ENCODE measurements at places on chromosomes 12 and 14.

DNA sequence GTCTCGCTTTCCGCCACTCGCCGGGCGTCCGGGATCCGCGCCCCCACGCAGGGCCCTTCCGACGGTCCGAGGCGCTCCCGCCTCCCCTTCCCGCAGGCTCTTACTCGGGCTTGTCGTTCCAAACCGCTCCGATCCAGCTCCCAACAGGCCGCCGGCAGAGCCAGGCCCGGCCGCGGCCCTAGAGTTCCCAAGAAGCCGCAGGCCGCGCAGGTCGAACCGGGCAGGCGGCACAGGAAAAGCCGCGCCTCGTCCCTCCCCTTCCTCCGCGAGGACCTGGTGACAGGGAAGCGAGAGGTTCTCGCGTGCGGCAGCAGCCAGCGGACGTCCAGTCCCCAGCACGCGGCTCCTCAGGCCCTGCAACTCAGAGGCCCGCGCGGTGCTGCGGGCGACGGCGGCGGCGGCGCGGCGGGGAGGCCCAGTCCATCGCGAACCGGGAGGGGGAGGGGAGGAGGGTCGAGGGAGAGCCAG, 272 bp downstream of the HECTD1 start:
- no peak for DNase-seq

DNA sequence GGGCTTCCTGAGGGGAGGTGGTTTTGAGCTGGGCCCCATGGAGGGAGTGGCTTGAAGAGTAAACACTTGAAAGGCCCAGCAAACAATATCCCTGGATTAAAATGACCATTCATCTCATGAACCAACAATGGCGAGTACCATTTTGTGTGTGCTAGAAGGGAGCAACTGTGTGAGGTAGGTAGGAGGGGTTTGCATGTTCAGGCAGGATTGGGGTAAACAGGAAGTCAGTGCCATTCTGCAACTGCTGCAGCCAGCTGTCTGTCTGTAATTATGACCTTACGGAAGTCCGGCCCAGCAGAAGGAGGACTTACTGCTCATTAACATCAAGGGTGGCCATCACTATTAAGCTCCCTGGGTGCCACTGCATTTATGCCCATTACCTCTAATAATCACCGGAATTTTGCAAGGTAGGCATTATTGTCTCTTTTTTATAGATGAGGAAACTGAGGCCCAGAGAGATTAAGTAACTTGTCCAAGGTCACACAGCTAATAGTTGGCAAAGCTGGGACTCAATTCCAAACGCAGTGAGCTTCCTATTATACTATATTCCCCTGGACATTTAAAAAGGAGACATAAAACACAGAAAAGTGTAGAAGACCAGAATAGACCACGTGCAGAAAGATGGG, 16.6 kb upstream of the IFI27L2 start:
- DNase-seq, result no peak

GRCh38 chr12:94799136-94799535, 148.8 kb upstream of the TMCC3 start:
- no peak for DNase-seq

- DNase-seq, result no peak
Measured at GRCh38 chr14:102947321-102948103, 25.0 kb downstream of the AMN start.

DNA sequence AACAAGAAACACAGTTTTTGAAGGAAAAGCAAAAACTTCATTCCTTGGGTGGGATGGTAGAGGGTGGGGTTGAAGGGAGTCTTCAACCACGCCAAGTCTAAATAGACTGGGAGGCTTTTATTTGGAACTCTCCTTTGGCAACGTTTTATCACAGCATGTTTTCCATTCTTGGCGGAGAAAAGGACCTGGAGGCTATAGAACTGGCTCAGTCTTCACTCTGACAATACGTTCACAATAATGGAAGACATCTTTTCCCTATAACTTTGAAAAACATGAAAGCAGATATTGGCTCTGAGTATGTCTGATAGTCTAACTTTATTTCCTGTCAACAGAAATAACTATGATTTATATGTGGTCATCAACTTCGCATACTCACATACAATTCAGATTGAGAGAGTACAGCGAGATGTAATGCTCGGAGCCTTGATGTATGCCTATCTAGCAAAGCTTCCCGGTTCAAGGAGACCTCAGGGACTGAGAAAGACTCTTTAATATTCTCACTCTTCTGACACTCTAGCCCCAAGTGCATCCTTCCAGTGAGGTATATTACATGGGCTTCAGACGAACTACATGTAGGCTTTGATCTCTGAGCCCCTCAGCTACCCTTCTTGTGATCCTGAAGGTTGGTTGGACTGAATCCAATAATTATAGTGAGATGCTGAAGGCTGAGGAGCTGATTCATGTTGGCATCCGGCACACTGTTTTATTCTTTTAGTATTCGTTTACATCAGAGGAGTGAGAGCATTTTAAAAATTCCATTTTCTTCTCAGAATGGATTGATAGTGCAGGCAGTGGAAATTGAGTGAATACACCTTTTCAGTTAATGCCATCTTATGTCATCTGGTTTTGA, 14.0 kb downstream of the TMEM30B start:
- DNase-seq, result no peak

DNA sequence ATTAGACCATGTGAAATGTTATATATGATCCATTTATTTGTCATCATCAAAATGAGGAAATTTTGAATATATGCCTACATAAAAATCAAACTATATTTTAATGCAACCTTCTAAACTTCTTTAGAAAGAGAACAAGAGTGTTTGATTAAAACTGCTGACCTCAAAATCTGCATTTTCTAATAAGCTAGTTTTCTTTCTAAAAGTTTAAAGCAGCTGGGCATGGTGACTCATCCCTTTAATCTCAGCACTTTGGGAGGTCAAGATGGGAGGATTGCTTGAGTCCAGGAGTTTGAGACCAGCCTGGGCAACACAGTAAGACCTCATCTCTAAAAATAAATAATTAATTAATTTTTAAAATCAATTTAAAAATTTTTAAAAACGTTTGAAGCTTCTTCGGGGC, 36.2 kb downstream of the GNPTAB start:
- no peak for DNase-seq

DNA sequence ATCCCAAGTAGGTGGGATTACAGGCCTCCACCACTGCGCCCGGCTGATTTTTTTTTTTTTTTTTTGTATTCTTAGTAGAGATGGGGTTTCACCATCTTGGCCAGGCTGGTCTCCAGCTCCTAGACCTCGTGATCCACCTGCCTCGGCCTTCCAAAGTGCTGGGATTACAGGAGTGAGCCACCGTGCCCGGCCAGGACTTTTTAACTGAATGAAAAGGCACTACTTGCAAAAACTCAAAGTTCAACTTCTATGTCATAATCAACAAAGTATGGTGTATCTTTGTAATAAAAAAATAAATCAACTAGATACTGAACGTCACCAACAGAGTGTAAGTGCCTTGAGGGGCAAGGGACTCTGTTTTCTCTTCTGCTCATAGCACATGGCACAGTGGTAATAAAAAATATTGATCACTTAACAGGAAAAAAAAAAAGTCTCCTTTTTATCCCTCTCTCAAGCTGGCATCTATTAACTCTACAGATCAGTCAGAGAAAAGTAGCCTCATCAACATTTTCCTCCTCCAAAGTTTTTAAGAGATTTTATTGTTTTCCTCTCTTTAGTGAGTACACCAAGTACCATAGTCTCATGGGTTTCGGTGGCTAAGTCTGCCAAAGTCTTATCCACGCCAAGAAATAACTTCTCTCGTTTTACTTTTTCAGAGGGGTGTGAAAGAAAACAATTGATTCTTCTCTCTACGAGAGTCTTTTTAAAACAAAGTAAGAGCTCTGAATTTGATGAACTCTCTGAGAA, 10.6 kb upstream of the FOXN3 start:
- DNase-seq, result no peak

- DNase-seq, result no peak
Measured at GRCh38 chr14:93047661-93048060, 68.1 kb downstream of the ITPK1 start.

DNA sequence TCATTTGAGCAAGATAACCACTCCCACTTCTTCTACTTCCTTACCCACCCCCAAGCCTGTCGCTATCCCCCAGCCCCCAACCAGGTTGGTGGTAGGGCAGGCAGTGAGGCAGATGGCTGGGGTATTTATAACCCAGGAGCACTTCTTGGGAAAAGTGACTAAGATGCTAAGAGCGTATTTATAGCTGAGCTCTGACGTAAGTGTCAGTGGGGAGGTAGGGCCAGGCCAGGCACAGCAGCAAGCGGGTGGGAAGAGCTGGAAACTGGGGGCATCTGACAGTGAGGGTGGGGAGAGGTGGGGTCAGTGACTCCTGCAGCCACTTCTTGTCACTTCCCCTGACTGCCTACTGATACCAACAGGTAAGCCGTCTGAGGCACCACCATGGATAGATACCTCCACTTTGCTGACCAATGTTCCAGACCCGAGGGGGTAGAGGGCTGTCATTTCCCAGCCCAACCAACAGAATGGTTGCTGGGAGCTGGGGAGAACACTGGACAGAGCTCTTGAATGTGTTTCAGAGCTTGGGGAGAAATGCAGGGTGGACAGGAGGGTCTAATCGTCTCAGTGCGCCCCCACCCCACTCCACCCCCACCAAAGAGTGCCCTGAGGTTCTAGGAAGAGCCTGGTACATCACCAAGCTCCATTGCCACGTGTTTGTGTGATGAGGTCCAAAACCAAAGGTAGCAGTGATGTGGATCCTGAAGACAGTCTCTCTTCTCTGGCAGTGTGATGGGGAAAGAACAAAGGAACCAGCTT, 2.7 kb upstream of the INHBE start:
- DNase-seq, result no peak

- DNase-seq, result peak; percentile 75
Measured at GRCh38 chr12:116406529-116406928, 129.0 kb upstream of the MED13L start.

DNA sequence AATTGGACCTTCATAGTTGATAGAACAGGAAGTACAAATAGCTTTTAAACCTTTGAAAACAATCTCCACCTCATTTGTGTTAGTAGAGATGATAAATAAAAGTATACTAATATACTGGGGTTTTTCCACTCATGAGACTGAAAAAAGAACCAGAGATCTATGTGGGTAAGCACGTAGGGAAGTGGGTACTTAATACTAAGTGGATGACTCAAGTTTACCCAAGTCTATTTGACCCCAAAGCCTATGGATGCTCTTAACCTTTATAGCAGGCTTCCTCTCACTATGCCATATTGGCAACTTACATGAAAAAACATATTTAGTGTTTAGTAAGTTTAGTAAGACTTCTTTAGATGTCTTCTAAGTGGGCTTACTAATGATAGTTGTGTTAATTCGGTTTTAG, 49.2 kb upstream of the CHPT1 start:
- no peak for DNase-seq

DNA sequence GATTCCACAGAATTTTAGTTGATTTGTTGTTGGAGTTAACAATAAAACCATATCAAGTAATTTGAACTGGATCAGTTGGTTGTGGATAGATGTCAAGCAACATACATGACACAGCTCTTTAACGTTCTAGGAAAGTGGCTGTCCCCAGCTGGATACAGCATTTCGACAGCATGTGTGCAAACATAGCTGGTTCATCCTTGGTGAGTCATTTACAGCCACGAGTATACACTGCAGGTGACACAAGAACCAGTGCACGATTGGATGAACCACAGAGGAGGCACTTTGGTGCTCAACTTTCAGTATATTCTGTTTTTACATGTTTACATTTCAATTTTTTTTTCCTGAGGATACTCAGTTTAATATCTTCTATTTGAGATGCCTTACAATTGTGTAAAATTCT, 242.4 kb downstream of the TMEM117 start:
- peak; percentile 8 for DNase-seq

- no peak for DNase-seq
Measured at GRCh38 chr14:95696741-95697140, 10.5 kb downstream of the TCL1B start.

DNA sequence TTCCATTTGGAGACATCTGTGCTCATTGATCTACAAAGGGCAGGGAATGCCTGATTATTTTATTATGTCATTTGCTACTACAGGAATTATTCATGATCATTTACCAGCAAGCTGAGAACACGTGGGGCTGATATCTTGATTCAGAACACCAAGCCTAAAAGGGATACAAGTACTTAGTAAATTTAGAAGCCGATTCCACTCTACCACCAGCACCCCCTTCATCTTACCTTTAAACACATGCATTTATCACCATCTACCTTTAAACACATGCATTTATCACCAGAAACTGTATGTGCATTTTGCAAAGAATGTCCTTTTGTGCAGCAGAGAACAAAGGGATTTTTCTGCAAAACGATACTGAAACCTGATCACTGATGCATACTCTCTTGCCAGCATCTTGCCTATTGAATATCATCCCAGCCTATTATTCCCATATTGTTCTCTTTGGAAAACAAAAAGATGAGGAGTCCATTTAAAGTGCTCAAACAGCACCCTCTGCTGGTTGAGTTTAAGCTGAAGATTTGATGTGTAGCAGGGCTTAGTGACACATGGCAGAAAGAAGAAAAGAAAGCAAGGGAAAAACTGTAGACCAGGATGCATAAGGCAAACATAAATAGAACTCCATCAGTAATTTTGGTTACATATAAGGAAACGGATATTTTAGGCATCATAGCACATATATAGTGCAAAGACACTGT, 132.6 kb upstream of the PLEKHG7 start:
- DNase-seq, result no peak

- DNase-seq, result no peak
Measured at GRCh38 chr12:57095440-57095839, 6.5 kb downstream of the NAB2 start.

- DNase-seq, result no peak
Measured at GRCh38 chr14:94868772-94869072, 98.8 kb upstream of the GSC start.

DNA sequence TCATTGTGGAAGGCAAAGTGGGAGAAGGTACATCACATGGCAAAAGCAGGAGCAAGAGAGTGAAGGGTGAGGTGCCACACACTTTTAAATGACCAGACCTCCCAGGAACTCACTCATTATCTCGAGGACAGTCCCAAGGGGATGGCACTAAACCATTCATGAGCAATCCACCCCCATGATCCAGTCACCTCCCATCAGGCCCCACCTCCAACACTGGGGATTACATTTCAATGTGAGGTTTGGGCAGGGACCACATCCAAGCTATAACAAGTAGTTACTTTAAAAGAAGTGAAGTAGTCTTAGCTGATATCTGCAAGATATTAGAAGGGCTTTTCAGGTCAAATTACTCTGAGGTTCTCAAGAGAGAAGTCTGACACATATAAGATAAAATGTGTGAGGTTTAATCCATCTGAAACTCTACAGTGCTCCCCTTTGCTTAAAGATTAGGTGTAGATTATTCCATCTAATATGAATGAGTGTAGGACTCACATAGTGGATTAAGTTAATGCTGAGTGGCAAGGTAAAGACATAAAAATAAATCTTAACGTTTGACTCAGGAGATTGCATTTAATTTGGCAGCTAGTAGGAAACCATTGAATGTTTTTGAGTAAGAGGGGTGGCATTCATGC, 130.8 kb downstream of the TMX1 start:
- DNase-seq, result no peak

GRCh38 chr14:103545915-103546651, 16.4 kb downstream of the BAG5 start:
- no peak for DNase-seq

Measured in HuH-7 (cell line).